Foreskin melanocyte (primary cell): ENCODE measurements at places on chromosomes 6 and 20.

- no peak for DNase-seq
Measured at GRCh38 chr6:160282444-160282843, 23.8 kb upstream of the SLC22A2 start.

GRCh38 chr6:105618247-105618646, 215.4 kb upstream of the PREP start:
- peak; percentile 41 for DNase-seq

DNA sequence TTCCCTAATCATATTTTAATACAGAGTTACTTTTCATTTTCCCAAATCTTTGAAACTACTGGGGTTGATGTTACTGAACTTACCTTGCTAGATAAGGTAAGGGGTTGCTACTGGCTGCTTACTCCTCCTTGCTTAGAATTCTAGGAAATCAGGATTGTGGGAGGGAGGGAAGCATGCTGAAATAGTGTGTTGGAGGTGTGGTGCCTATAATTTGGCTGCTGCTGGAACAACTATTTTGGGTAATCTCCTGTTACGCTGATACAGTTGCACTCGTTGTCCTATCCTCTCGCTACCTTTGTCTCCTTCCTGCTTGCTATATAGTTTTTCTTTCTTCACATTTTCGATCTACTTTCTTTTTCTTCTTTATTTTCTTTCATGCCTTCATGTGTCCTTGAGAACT, 83.7 kb downstream of the BMP2 start:
- no peak for DNase-seq

DNA sequence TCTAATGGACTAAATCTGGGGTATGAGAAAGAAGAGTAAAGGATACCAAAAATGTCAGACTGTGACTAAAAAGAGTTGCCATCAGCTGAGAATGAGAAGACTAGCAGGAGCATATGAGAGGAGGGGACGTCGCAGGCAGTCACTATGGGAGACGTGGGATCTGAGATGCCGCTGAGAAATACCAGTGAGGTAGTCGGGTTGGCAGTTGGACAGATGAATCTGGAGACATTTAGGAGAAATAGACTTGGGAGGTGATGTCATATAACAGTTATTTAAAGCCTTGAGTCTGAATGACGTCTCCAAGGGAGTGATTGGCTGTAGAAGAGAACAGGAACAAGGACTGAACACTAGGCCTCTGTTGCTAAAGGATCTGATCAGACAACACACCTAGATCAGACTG, 51.5 kb upstream of the TRIM26 start:
- no peak for DNase-seq

DNA sequence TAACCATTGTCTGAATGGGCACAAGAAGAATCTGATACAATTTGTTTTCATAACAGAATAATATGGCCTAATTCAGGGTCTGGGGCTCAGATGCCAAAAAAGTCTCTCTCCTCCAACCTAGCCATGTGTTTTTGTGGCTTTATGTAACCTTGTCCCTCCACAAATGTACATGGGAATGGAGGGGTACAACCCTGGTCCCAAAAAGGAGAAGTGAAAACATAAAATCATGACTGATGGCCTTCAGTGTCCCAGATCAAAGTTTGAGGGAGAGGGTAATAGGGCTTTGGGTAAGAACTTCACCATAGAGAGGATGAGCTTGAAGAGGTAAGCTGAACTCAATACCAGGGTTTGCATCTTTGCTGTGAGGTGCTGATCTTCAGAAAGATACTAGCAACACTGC, 136.3 kb upstream of the BACH2 start:
- DNase-seq = no peak
